ENCODE measurements at places on chromosomes 3 and 15.

DNA sequence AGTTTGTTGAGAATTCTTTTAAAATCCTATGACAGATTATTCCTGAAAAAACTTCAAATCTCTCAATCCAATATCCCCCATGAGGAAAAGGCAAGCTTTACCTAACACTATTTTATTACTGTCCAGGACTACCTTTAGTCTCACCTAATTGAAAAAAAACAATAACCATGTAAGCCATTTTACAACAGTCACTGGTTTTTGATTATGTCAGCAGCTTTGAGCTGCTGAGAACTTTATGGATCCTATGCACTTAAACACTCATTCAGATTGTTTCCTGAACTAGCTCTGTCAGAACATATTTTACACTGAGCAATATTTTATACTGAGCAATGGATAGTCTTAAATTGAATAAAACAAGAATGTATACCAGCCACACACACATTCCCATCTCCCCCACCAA is 79.9 kb downstream of the ZBBX start:
- DNase-seq = no peak

- no peak for DNase-seq
Measured at GRCh38 chr3:93906245-93906644, 67.5 kb downstream of the PROS1 start.

DNA sequence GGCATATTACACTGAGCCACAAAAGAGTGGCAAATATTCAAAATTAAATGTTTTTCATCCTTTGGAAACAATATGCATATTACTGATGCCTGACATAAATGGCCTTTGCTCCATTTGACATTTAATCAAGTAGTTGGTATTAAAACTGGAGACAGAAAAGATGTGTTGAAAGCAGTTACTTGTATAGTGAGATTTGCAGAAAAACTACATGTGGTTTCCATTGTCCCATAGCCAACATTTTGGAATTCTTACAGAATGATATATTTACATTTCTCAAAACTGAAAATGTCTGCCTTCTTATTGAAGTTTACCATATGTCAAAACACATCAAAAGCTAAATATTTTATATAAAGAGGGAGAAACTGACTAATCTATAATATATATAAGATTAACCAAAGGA is 21.6 kb downstream of the SHOX2 start:
- DNase-seq = no peak

DNA sequence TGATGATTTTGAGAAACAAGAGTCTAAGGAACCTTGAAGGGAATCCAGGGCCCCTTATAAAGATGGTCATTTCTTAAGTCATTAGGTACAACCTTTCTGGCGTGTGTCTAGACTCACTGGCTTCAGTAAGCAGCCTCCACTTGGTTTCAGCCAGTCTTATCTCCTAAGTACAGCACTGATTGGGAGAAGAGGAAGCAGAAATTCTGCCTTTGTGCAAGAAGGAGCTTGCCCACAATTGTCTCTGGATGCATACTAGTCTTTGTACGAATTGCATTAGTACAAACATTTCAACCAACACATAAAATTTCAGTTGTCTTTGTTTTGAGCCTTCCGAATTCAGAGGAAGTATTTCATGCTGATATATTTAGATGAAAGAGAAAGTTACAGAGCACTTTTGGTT is 139.4 kb downstream of the SLCO3A1 start:
- DNase-seq = no peak

DNA sequence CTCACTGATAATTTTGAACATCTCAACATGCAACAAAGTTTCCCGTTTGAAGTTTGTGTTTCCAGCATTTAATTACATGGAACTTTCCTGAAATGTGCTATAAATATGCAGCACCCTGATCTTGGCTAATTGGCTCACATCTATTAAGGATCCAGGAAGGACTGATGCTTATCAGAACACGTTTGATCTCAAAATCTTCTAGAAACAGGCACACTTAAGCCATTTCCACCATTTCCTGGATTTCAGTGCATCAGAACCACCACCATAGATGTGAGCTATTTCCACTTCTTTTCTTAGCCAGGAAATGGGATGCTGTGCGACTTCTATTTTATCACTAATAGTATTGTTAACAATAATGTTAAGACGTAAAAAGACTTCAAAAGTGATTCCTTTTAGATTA is 228.9 kb downstream of the FEZF2 start:
- DNase-seq = no peak

DNA sequence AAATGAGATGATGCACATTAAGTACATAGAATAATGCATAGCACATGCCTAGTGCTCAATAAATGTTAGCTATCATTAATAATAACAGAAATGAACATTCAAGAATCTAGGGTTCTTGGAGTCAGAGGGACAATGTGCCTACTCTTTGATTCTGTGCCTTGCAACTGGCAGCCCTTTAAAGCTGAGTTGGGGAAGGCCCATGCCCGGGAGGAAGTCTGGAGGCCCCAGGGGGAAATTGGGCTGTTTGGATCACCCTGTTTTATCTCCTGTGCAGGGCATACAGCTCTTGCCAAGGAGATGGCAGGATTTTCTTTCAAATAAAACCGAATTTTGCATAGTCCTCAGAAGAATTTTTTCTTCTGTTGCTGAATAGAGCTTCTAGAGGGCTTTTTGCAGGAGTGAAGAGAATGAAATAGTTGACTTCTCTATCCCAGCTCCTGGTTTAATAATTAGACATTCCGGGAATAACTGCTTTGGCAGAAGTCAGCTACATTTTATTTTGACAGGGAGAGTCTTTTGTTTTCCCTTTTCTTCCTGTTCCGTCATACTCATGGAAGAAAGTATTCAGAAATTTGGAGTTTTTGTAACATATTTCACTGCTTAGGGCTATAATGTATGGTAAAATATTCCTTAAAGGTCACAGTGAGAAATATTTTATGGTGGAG is 18.0 kb upstream of the KCNAB1 start:
- no peak for DNase-seq

GRCh38 chr3:101151286-101151913 is 158.2 kb upstream of the ABI3BP start:
- no peak for DNase-seq

DNA sequence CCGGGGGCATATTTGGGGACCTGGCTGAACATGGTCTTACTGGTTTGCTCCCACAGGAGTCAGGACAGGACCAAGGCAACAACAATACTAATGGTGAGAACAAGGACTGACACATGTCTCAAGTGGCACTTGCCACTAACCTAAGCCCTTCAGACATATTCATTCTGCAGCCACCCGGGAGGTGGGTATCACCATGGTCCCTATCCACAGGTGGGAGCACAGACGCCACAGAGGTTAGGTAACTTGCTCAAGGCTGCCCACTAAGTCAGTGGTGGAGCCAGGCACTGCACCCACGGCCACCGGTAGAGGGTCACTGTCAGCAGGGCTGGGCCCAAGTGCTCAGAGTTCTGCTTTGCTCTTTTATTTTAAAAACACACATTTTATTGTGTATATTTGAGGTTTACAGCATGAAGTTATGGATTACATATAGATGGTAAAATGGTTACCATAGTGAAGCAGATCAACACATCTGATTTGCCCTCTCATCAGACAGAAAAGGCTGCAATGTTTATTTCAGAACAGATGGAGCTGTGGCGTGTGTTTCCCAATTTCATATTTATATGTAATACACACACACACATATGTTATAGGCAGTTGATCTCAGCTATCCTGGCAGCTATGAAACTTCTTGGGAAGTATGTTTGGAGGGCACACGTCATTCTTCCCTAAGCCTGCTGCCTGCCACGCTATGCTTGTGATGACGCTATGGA is 30.0 kb upstream of the SLC41A3 start:
- DNase-seq = no peak

DNA sequence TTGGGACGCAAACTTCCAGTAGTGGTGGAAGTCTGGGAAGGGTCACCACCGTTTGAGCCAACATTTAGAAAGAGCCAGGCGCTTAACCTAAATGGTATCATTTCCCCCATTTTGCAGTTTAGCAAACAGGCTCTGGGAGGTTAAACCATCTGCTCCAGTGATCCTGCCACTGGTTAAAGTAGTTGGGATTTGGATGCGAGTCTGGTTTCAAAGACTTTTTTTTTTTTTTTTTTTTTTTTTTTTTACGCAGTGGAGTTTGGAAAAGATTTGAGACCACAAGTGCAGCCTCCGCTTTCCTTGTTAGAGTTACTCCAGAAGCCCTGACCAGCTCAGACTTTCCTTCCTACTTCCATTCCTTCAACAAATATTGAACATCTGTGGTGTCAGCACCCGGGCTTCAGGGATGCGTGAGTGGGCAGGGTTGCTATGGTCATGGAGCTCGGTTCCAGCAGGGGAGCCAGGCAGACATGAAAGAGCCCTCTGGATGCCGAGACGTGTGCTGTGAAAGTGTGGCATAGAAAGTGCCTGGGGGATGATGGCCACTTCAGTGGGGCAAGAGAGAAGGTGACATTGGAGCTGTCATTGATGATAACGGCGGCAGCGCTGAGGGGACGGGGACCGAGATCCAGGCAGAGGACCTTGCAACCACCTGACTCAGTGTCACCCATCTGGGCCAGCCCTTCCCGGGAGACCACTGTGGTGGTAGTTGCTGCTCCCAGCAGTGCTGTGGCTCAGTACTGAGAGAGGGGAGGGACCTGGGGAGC is 1.1 kb upstream of the RNU6-1 start:
- DNase-seq = peak; percentile 57

- no peak for DNase-seq
Measured at GRCh38 chr3:31668242-31668641, 135.5 kb downstream of the STT3B start.

DNA sequence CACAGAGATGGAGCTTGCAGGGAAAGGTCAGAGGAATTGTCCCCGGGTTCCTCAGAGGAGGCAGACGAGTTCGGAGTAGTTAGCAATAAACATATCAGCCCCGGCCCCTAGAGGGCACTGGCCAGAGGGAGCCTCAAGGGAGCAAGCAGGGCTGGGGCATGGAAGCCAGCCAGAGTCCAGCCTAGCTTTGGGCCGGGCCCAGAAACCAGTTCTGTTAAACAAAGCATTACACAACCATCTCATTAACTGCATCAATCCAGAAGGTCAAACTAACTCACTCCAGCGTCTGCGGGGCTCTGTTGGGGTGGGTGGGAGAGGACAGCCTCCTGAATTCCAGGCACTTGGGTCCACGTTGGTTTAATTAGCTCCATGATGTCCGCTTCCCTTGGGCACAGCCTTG is 41.0 kb upstream of the IREB2 start:
- DNase-seq = peak; percentile 20

- DNase-seq = no peak
Measured at GRCh38 chr3:147462856-147463255, 53.7 kb downstream of the ZIC1 start.

DNA sequence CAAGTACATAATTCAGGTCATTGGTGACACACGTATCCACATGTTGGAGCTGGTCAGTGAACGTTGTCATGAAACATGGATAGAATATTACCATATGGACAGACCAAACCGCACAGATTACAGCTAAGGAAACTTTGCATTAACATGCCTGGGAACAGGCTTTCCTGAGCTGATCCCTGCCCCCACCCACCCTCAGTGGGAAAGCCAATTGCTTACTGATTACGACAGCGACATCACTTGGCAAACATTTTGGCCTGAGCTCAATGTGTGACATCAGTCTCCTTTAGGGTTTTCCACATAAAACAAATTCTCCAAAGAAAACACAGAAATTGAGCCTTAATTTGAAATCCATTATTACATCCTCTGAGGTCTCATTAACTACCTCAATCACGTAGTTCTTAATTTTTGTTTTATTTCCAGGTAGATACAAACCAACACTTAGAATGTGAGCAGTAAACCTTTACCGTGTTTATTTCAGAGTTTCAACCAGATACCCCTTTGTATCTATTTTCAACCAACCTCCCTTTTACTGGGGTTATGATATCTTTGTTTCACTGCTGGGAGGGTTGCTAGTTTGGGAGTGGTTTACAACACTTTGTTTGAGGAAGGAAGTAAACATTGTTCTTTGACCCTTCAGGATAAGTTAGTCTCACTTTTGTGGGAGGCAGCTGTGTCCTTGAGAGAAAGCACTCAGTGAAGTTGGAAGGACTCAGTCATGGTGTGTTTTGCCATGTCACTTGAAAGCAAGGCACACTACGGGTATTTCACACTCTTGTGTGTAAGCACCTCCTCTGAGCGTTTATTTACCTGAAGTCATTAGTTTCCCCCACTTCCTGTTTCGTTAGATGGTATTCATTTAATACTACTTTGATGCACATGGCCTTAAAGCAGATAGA is 103.1 kb downstream of the CMSS1 start:
- peak; percentile 63 for DNase-seq

GRCh38 chr15:70240082-70240481 is 142.4 kb upstream of the TLE3 start:
- DNase-seq = no peak

DNA sequence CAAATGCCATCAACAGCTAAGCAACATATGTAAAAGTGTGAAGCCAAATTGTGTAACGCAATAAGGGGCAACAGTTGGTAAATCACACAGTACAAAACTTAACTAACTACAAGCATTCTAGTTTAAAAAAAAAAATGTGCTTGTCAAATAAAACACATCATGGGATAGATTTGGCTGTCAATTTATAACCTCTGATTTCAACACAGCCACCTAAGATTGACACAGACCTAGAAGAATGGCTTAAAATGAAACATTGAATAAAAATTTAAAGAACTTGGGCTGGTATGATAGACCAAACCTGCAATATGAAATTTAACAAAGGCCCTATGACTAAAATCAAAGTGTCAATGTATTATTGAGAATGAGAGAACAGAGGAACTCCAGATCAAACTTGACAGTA is 148.4 kb downstream of the NR1I2 start:
- no peak for DNase-seq

DNA sequence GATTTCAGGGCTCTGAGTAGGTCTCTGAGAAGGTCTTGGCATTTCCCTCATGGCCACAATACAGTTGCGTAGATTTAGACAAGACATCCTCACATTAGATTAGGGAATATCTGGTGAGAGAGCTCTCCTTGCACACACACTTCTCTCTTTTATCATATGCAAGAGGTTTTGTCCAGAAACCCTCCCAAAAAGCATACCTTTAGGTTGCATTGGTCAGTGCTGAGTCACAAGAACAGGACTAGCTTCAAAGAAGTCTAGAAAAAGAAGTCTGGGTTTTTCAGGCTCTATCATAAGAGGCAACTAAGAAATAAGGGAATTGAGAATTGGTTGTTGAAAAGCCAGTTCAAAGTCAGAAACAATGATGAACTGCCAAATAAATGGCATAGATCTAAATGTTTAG is 40.1 kb upstream of the MITF start:
- no peak for DNase-seq

Measured in kidney (tissue), 22 donors.